ENCODE measurements at places on chromosomes 16 and 17.

DNA sequence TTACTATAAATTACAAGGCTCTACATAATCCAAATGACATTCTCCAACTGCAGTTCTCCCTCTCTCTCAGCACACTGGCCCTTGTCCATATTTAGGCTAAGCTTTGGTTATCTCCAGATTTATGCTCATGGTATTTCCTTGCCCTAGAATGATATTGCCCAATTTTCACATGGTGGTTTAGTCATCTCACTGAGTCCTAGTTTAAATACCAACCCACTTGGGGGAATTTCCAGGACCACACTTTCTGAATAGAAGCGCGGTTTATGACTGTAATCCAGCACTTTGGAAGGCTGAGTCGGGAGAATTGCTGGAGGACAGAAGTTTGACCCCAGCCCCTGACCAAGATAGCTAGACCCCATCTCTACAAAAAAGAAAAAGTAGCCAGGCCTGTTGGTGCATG is 280.1 kb upstream of the MON1B start:
- no peak for DNase-seq

- no peak for DNase-seq
These were observed 398.5 kb downstream of the SLC39A11 start for GRCh38 chr17:72693956-72694355.

GRCh38 chr16:10737068-10737625 is 6.5 kb upstream of the NUBP1 start:
- DNase-seq: peak; percentile 40

DNA sequence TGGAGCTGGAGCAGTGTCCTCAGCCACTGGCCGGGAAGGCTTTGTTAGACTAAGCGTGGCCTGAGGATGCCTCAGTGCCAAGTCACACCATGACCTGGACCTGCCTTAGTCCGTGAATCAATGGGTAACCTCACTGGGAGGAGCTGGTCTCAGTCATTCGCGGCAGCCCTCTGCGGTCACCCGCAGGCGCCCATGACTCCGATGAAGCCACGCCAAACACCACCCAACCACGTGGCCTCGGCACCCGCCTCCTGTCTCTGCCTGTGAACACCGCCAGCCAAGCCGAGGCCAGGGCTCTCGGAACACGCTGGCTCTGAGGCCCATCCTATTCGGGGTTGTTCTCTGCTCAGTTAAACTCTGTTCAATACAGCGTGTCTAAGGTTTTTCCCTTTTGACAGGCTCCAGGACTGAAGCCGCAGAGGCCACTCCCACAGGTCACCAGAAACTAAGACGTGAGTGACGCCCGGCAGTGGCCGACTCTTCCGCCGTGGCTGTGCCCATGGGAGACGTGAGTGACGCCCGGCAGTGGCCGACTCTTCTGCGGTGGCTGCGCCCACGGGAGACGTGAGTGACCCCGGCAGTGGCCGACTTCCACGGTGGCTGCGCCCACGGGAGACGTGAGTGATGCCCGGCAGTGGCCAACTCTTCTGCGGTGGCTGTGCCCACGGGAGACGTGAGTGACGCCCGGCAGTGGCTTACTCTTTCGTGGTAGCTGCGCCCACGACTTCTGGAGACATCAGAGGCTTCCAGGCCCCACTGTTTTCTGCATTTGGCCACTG is 16.8 kb upstream of the PABPN1L start:
- no peak for DNase-seq

- DNase-seq: no peak
These were observed 259.0 kb upstream of the MYOCD start for GRCh38 chr17:12406623-12407215.

- peak; percentile 60 for DNase-seq
These were observed 29.3 kb downstream of the CEP295NL start for GRCh38 chr17:78873519-78874340.

GRCh38 chr16:84081446-84081989 is 35.2 kb downstream of the MBTPS1 start:
- DNase-seq: no peak

GRCh38 chr17:68704871-68705713 is 103.9 kb upstream of the FAM20A start:
- DNase-seq: no peak

GRCh38 chr17:17812211-17813054 is 24.4 kb downstream of the SREBF1 start:
- no peak for DNase-seq

- no peak for DNase-seq
These were observed 8.0 kb upstream of the GINS2 start for GRCh38 chr16:85696781-85697180.

- no peak for DNase-seq
These were observed 77.3 kb downstream of the MPRIP start for GRCh38 chr17:17119533-17119932.

DNA sequence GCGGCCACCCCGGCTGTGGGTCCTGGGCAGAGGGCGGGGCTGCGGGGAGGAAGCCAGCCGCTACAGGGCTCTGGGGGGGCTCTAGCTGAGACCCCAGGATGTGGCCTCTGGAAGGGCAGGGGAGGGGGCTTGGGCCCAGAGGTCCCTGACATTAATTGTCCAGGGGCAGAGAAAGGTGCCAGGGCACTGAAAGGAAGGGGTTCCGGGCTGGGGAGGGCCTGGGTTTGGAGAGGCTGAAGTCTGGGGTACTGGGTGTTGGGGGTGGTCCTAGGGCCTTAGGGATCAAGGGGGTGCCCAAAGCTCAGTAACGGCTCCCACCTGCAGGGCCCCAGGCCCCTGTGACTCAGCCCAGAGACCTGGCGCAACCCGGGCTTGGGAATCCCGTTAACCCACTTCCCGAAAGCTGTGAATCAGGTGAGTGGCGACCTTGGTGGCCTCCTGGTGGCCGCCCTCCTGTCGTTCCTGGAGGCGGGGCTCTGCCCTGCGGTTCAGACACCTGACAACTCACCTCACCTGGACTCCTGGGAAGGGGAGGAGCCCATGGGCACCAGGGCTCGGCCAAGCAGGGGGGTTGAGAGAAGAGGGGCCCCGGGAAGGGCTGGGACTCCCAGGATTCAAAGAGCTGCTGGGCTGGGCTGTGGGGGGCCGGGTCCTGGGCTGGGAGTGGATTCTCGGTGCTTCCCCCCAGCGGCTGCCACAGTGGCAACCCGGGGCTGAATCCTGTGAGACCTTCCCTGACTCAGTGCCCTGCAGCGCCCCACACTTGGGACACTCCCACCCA is 465 bp upstream of the PRSS22 start:
- DNase-seq: no peak

- no peak for DNase-seq
These were observed 4.6 kb downstream of the PTGES3L start for GRCh38 chr17:42975265-42975664.

DNA sequence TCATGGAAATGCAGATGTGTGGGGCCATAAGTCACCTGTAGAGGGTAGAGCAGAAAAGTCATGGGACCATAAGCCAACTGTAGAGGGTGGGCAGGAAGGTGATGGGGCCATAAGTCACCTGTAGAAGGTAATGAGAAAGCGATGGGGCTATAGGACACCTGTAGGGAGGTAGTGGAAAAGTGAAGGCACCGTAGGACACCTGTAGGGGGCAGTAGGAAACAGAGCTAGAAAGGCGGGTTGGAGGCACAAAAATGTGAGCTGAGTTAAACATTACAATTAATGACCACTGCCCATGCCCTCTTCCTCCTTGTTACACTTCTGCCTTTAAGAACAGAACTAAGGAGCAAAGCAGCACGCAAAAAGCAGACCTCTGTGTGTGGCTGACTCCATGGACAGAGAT is 150.1 kb downstream of the SHISA6 start:
- no peak for DNase-seq

DNA sequence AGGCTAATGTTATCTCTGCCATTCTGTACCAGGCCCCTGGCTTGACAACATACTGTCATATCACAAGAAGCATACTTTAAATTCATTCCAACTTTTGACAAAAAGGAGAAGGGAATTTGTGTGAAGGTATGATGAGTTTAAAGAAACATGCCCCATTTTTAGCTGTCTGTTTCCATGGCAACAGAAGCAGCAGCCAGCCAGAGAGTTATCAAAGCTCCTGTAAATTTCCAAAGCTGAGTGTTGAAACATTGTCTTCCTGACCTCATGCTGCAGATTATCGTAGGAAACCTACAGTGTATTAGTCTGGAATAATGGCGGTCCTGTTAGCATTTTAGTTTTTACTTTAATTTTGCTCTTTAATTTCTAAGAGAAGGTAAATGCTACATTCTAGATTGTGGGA is 124.9 kb downstream of the MRTFB start:
- no peak for DNase-seq

- DNase-seq: no peak
These were observed 5.0 kb upstream of the MYL4 start for GRCh38 chr17:47203984-47204721.

- no peak for DNase-seq
These were observed 186.5 kb downstream of the PRKCA start for GRCh38 chr17:66488864-66489263.

GRCh38 chr17:73203135-73203787 is 10.4 kb downstream of the COG1 start:
- no peak for DNase-seq

- peak; percentile 98 for DNase-seq
These were observed 20.2 kb downstream of the NGFR start for GRCh38 chr17:49515196-49515770.

DNA sequence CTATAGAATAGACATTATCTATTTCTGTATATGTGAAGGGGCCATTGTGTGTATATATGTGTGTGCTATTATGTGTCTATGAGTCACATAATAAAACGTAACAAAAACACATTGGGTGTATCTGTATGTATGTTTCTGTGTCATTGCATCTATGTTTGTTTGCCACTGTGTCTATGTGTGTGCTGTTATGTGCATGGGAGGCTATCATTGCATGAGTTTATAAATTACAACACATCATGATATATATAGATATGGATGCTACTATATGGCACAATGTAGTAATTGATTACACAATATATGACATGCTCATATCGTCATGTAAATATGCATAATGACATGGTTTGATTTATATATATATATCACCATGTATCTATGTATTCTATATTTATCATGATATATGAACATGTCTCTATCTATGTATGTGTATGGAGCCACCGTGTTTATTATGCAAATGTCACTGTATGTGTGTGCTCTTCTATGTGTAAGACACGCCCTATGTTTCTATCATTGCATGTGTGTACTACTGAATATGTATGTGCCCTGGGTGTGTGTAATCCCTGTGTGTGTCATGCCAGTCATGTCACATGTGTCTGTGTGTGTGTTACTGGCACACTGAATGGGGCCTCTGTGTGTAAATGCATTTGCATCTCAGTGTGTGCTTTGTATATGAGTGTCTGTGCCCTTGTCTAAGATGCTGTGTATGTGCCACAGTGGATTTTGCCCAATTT is 1.4 kb upstream of the TSPOAP1 start:
- DNase-seq: no peak

- no peak for DNase-seq
These were observed 83.2 kb downstream of the C16orf78 start for GRCh38 chr16:49456763-49457162.

GRCh38 chr16:8919934-8920462 is 37.8 kb downstream of the LITAFD start:
- DNase-seq: no peak

GRCh38 chr17:78883533-78884131 is 19.4 kb downstream of the CEP295NL start:
- DNase-seq: peak; percentile 92

DNA sequence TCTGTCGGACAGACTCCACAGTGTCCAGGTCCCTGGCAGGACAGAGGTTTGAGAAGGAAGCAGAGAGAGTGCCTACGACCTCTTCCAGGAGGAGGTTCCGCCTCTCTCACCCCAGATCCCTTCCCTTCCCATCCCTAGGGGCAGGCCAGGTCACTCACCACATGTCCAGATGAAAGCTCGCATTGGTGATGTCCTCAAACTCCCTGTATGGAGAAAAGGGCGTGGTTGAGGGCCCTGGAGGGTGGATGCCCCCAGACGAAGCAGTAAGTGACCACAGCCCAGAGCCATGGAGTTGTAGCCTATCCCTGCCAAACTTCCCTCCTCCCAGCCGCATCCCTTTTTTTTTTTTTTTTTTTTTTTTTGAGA is 3.4 kb downstream of the UNC13D start:
- no peak for DNase-seq

GRCh38 chr17:16378636-16379282 is 2.1 kb upstream of the UBB start:
- DNase-seq: no peak

GRCh38 chr16:21645261-21645721 is 7.1 kb downstream of the IGSF6 start:
- DNase-seq: peak; percentile 4

- DNase-seq: no peak
These were observed 43.1 kb downstream of the GLG1 start for GRCh38 chr16:74563828-74564263.

- DNase-seq: no peak
These were observed 54.4 kb downstream of the SOX9 start for GRCh38 chr17:72175263-72175662.

- no peak for DNase-seq
These were observed 16.7 kb downstream of the MGRN1 start for GRCh38 chr16:4641306-4641687.

GRCh38 chr16:89172528-89173173 is 1.1 kb downstream of the CDH15 start:
- DNase-seq: no peak

- no peak for DNase-seq
These were observed 50.6 kb downstream of the MARCHF10 start for GRCh38 chr17:62757500-62757951.

- DNase-seq: no peak
These were observed 922 bp downstream of the FBXL19 start for GRCh38 chr16:30924076-30924912.

DNA sequence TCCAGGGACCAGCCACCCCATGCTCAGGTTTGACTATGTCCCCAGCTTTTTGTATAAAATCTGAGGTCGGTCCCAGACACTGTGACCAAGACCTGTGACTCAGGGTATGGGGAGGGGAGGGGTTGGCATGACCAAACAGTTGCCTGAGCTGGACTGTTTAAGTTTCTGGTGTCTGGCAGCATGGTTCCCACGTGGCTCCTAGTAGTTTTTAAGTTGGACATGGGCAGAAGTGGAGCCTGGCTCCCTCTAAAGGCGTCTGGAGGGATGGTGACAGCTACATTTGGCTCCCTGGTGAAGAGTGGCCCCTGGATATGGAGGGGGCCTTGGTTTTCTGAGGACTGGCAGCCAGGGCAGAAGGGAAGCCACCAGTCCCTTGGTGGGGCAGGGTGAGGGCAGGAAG is 7.9 kb downstream of the SMCR8 start:
- no peak for DNase-seq

DNA sequence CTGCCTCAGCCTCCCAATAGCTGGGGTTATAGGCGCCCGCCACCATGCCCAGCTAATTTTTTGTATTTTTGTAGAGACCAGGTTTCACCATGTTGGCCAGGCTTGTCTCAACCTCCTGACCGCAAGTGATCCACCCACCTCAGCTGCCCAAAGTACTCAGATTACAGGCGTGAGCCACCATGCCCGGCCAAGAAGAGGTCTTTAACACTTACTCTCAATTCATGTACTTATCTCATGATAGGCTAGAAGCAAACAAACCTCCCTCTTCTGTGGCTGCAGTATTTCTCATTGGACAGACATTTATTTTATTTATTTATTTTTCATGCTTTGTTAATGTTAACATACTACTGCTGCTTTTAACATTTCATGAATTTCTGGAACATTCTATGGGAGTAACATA is 7.0 kb upstream of the NT5C start:
- DNase-seq: no peak

- DNase-seq: no peak
These were observed 15.3 kb downstream of the CD300LB start for GRCh38 chr17:74515941-74516340.
